Activated T-cell treated with anti-CD3 and anti-CD28 coated beads for 24 hours (primary cell): ENCODE measurements at places on chromosomes 11 and 22.

GRCh38 chr22:44567846-44568493 is 69.9 kb upstream of the RTL6 start:
- peak; percentile 28 for DNase-seq

DNA sequence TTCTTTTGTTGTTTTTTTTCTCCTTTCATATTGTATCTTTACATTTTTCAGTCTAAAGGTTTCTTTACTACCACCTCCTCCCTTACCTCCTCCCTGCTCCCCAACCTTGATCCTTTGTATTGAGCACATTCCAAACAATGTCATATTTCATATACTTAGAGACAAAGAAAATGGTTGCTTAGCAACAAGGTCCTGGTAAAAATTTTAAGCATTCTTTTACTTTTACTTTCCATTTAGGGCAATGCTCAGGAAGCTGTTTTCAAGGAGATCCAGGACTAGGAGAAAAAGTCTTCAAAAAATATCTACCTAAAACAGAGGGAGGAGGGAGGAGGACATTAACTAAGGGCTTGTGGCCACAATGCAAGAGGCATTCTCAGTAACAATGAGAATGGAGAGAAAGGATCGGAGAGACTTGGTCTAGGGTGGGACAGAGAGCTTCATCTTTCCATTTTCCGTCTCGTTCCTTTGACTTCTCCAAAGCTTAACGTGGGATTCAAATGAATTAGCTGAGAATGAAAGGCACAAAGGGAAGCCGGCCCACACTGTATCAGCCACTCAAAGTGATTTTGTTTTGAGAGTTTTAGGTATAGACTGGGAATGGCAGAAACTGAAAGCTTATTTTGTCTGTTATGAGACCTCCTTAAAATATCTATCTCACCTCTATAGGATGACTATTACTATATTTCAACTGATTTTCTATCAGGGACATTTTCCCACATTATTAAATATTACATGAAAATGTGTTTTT is 455.7 kb downstream of the RAB38 start:
- DNase-seq = no peak

- DNase-seq = no peak
These were observed 25.5 kb upstream of the TIMP3 start for GRCh38 chr22:32775957-32776356.

GRCh38 chr11:92246630-92247029 is 22.0 kb downstream of the FAT3 start:
- DNase-seq = no peak

DNA sequence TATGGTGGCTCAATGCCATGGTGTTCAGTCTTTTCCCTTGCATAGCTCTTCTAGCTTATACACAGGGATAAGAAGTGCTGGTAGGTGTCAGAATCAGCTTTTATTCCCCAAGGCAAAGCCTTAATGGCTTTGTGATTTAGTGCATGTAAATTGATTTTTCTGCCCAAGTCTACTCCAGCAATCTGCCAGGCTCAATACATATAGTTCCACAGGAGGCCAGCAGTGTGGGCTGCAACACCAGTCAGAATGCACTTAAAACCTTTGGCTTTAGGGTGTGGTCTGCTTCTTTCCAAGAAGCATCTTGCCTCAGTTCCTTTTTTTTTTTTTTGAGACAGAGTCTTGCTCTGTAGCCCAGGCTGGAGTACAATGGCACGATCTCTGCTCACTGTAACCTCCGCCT is 14.5 kb upstream of the CAPRIN1 start:
- no peak for DNase-seq

DNA sequence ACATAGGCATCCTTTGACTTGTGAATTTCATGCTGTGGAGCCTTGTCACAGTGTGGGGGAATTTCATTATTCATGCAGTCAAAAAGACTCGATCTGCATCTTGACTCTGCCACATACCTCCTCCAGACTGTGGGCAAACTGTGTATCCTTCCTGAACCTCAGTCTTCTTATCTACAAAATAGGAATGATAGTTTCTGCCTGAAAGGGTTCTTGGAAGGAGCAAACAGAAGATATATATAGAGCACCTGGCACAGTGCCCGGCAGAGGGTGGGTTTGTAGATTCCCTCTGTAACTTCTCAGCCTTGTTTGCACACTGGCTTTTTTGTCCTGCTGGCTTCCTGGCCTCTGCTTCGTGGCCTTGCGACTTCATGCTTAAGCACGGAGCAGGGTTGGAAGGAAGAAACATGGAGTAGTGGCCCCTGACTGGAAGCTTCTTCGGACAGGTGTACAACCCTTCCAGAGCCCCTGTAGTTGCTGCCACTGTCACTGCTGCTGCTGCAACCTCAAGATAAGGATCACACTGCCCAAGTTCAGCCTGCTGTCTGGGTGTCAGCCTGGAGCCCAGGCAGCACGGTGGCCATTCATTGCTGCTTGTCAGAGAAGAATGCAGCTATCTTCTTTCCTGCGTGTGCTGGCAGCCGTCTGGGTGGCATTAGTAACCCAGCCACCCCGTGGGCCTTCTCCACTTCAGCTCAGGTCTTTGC is 106.4 kb downstream of the MICAL2 start:
- no peak for DNase-seq

GRCh38 chr22:39958949-39959639 is 1.1 kb upstream of the TMA7B start:
- no peak for DNase-seq

DNA sequence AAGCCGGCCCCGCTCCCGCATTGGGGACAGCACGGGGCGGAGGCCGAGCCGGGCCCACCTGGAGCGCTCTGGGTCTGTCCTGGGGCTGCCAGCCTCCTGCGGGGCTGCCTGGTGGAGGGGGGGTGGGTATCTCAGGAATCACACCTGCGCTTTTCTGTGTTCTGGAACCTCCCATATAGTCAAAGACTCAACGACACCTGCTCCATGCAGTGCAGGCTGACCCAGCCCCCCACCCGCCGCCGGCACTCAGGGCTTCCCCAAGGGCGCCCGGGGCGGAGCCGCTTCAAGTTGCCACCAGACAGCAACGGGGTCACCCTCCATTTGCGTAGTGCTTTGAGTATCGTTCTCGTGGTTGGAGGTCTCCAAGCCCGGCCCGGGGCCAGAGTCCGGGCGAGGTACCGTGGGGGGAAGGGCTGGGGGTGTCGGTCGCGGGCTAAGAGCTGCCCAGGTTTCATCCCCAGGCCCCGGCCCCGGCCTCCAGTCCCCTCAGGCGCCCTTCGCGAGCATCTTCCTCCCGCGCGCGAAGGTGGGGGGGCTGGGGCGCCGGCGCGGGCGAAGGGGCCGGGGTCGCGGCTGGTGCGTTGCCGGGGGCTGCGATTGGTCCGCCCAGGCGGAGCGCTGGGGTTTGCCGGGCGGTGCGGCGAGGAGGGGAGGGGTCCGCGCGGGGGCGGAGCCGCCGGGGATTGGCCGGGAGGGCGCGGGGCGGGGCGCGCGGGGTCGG is 6.6 kb downstream of the TSPAN4 start:
- no peak for DNase-seq

- no peak for DNase-seq
These were observed 1162.1 kb downstream of the DLG2 start for GRCh38 chr11:84465040-84465439.

GRCh38 chr11:116881143-116881542 is 43.7 kb upstream of the APOA1 start:
- no peak for DNase-seq

DNA sequence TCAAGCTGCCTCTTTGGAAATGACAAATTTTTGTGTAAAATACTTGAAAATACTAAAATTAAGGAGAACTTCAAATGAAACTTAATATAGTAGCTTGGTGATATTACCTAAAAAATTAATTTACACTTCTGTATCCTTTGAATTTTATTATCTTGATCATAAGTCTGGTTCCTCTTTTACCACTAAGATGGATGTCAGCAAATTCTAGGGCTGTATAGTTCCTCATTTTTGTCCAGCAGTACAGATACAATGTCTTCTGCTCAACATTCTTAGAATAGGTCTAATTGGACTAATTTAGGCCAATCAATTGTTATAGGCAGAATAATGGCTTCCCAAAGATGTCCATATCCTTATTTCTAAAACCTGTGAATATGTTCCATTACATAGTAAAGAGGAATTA is 1298.0 kb upstream of the RAG2 start:
- DNase-seq = no peak

DNA sequence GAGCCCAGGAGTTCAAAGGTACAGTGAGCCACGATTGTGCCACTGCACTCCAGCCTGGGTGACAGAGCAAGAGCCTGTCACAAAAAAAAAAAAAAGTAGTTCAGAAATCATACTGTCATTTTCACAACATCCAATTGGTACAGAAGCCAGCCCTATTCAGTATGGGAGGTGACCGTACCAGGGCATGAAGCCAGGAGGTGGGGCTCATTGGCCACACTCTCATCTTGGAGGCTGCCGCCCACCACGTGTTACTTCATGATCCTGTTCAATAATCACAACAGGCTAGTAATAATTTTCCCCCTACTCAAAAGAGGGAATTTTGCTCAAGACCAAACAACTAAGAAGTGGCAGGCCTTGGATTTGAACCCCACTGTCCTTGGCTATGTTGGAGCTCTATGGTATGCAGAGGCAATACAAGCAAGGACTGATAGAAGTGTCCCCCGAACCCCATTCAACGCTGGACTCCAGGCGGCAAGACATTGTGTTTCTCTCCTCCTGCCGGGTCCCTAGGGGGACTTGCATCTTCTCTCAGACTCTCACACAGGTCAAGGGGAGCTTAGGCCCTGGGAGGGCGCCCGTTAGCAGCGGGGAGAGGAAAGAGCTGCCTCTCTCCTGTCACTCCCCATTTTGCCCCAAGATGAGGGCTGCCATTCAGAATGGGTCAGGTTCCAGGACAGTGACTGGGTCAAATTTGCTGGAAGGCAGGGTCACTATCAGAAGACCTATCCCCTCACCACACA is 40.2 kb upstream of the EMID1 start:
- DNase-seq = no peak

GRCh38 chr11:66950112-66950535 is 8.1 kb downstream of the PC start:
- peak; percentile 23 for DNase-seq

GRCh38 chr22:45008751-45009605 is 827 bp downstream of the PHF21B start:
- DNase-seq = no peak

DNA sequence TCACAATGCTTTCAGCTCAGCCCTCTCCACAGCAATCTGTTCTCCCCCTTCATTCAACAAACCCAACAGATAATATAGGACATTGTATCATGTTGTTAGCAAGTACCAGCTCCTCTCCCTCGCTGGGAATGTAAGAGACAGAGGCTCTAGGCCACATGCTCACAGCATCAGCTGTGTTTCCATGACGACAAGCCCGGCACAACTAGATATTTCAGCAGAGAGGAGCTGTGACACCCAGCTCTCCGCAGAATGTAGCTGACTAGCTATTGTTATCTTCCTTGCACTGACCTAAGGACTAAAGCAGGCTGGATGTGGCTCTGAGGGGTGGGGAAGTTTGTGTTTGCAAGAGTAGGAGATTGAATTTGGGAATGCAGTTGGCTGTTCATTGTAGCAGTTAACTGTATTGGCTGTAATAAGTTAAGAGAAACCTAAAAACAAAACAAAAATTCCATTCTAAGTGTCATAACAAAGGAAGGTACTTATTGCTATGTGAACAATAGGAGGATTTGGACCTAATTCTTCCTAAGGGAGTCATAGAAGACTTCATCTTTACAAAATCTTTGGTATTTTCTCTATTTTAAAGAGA is 28.0 kb upstream of the RRAS2 start:
- no peak for DNase-seq

GRCh38 chr11:112617977-112618826 is 343.0 kb upstream of the NCAM1 start:
- no peak for DNase-seq

DNA sequence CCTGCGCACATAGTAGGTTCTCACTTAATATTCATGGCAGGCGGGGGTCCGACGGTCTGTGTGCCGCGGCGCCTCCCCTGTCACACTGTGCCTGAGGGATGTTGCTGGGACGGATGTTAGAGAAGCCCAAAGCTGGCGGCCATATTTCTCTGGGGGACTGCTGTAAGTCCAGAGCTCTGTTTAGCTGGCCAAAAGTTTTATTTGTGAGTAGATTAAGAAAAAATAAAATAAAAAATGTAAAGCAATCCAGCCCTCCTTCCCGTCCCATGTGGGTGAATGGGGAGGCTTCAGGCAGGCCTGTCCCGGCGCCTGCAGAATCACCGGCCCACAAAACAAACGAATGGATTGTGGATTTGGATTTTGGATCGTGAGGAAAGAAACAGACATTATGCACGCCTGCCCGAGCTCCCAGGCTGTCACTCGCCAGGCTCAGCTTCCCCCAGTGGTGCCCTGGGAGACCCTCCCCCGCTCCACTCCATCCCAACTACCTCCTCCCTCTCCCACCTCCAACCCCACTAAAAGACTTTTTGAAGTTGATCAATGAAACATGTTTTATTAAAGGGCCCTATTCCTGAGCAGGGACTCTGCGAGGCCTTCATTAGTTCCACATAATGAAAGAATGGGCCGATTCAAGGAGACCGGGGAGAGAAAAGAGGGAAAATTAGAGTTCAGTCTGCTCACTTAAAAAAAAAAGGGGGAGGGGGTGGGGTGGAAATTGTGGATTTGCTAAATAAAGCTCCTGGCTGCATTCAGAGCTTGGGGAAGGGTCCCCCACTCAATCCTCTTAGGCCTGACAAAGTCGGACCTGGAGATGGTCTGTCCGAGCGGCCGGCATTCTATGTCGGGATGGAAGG is 20.4 kb upstream of the SCUBE1 start:
- DNase-seq = no peak

- DNase-seq = no peak
These were observed 7.1 kb downstream of the DGCR2 start for GRCh38 chr22:19114984-19115552.

- DNase-seq = no peak
These were observed 830.3 kb downstream of the TBC1D22A start for GRCh38 chr22:47592791-47593190.

DNA sequence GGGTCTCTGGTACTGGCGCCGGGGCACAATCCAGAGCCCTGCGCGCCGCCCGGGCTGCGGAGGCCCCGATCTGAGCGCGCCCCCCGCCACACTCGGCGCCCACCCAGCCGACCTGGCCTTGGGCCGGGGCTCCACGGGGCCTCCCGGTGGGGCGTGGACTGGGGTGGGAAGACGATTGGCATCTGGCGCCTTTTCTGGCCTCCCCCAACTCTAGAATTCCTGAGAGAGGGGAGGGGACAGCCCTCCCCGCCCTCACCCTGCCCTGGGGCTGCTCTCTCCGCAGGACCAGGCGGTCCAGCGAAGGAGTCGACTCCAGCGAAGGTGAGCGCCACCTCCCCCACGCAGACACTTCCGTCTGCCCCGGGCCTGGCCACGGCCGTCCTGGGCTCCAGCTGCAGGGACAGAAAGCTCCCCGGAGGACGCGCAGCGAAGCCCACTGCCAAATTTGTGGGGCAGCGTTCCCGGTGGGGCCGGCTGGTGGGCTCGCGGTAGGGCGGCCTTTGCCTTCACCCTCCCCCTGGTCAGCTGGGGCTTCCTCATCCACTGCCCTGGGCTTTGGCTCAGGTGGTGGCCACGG is 593 bp downstream of the SSH3 start:
- no peak for DNase-seq

GRCh38 chr11:92423115-92424034 is 198.8 kb downstream of the FAT3 start:
- no peak for DNase-seq

GRCh38 chr22:40975366-40975765 is 24.2 kb downstream of the RBX1 start:
- DNase-seq = no peak

GRCh38 chr11:69101115-69101791 is 52.5 kb downstream of the TPCN2 start:
- peak; percentile 73 for DNase-seq
